Occipital lobe (tissue), 3 donors: ENCODE measurements at places on chromosomes 6 and 20. TPM values are rescaled to one million over a fixed set of nuclear protein-coding genes. Genes with fewer than 3 reads are reported as not detected.

GRCh38 chr6:56890683-56891429, 64.1 kb upstream of the BEND6 start:
- DNase-seq: no peak

DNA sequence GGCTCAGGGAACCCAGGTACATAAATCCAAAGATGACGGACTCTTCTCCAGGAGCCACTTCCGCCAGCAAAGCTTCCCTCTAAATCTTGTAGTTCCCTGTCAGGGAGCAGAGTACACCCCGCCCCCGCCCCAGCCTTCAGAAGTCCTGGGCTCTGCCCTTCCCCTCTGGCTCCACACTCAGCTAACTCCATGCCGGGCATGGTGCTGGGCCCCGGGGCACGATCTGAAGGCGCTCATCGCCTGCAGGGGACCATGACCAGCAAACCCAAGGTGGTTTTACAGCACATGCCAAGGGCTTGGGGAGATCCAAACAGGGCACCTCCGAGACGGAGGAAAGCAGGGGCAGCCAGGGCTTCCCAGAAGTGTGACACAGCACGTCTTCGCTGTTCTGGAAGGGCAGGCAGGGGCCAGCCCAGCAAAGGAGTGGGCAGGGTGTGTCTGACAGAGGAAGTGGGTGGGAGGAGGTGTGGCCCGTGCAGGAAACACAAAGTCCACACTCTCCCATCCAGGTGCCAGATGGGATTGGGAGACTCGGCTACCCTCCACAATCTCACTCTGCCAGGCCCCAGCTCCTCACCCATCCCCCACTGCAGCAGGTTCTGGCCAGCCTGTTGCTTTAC, 41.6 kb upstream of the SLC22A2 start:
- DNase-seq: no peak

DNA sequence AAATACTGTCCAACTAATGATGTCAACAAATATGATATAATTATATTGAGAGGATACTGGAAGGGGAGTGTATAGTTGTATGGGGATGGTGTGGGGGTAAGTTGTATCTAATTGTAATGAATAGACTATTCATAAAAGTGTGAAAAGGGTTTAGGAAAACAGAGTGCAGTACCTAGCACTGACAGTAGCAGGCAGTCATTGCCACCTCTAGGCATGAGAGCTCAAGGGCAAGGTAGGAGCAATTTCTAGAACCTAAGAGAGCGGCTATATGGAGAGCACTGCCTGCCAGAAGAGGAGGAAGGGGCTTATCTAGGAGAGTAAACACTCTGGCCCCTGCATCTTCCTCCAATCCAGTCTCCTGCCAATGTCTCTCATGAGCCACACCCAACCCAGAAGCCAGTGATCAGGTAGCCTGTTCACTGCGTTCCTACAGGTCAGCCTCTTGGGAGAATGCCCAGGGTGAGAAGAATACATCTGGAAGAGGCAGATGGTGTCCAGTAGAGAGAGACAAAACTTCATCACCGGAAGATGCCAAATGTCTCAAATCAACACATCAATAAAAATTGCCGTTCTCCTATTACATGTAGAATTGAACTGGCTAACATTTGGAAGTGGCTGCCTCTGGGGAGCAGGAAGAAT, 200.0 kb downstream of the LY86 start:
- DNase-seq: no peak

GRCh38 chr20:44494266-44494665, 18.6 kb downstream of the TTPAL start:
- DNase-seq: no peak

DNA sequence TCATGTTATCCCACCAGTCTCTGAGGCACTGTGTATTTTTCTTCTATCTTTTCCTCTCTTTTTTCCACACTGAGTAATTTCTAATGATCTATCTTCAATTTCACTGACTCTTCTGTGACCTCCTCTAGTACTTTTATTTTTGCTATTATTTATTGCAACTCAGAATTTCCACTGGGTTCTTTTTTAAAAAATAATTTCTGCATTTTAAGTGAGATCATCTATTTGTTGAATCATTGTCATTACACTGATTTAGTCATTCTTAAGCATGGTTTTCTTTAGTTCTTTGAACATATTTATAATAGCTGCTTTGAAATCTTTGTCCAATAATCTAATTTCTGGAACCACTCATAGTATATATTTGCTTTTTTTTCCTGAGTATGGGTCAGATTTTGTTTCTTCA, 96.7 kb upstream of the SLC22A16 start:
- no peak for DNase-seq

DNA sequence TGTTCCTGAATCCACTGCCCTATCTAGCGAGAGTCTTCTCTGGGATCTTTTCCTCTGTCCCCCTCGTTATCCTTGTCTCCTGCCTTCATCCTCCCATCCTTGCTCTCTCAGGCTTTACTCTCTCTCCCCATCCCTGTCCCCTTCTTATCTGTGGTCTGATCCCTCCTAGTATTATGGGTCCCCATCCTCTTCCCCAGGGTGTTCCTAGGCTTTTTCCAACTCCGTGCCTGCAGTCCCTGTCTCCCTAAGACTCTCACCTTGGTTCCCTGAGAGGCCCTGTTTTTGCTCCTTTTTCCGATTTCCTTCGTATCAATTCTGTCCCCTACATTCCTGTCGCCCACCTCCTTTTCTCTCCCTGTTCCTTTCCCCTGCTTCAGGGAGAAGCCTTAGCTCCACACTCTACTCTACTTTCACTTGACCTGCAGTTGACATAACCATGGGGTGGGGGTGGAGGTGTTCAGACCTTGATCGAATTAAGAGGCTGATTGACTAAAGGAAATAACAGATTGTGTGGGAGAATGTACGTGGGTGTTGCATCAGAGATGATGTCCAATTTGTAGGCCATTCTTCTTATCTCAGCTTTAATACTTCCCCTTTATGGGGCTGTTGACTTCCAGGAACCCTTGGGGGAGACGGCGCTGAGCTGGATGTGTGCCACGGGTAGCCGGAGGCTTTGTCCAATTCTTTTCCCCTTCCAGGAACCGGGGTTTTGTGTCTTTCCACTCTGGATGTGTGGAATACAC, 905 bp downstream of the PPARD start:
- DNase-seq: no peak

DNA sequence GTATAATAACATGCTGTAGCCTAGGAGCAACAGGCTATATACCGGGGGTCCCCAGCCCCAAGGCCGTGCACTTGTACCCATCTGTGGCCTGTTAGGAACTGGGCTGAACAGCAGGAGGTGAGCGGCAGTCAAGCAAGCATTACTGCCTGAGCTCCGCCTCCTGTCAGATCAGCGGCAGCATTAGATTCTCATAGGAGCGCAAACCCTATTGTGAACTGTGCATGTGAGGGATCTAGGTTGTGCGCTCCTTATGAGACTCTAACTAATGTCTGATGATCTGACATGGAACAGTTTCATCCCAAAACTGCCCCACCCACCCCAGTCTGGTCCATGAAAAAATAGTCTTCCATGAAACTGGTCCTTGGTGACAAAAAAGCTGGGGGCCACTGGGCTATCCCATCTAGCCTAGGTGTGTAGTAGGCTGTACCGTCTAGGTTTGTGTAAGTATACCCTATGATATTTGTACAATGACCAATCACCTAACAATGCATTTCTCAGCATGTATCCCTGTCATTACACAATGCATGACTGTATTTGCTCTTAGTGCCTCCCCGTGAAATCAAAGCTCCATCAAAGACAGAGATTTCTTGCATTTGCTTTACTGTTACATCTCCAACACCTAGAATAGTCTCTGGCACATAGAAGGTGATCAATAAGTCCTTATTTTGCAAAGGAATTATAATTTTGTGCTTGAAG, 30.8 kb downstream of the NHSL1 start:
- no peak for DNase-seq

DNA sequence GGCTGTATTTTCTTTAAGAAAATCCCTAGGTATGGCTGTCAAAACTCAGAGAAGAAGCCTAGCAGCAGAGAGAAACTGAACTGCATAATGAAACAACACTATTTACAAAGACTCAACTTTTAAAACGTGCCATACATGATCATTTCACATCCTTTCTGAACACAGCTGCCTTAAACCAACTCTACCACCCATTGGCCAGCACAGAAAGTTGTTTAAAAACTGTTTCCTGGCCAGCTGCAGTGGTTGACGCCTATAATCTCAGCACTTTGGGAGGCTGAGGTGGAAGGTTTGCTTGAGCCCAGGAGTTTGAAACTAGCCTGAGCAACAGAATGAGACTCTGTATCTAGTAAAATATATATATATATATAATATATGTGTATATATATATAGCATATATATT, 336.4 kb upstream of the SOX4 start:
- DNase-seq: no peak

GRCh38 chr6:69005199-69005598, 370.1 kb downstream of the ADGRB3 start:
- DNase-seq: no peak

- DNase-seq: peak; percentile 55
Measured at GRCh38 chr6:30744054-30744805, at the start of gene IER3. TSS of gene IER3 (minus strand) at chr6:30744547. CDS start at chr6:30744518, 29 bp downstream.

DNA sequence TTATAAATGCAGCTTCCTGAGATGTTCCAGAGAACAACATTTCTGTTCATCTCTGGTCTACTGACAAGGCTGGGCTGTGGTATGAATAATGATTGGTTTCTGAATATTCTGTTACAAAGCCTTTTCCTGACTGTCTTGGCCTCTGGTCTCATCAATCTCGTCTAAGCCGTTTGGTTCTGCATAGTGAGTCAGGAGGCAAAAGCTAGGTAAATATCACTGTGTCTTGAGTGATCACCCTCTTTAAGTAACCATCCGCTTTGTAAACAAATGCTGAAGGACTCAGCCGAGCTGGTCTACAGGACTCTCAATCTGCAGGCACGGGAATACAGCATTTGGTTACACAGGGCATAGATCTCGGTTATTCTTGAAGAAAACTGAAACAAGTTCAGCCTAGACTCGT, 511.9 kb downstream of the KIF16B start:
- no peak for DNase-seq

DNA sequence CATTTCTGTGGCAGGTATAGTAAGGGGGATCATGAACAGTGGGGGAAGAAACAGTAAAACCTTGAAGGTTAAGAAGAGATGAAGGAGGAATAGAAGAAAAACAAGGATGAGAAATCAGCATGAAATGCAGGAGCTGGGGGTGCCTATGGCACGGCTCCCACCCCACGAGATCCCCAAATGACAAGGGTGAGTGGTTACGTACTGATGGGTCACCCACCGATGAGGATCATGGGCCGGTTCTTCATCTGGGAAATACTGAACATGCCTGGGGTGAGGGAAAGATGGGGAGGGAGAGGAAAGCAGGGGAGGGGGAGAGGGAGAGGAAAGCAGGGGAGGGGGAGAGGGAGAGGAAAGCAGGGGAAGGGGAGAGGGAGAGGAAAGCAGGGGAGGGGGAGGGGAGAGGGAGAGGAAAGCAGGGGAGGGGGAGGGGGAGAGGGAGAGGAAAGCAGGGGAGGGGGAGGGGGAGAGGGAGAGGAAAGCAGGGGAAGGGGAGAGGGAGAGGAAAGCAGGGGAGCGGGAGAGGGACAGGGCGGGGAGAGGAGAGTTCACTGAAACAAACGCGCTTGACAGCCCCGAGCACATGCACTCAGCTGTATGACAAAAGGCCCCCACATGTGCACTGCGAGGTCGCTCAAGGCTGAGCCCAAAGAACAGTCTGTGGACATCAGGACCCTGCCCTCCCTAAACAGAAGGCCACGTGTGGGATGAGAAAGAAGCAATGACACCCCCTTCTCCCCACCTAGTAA, 25.3 kb downstream of the MOCS1 start:
- DNase-seq: no peak

GRCh38 chr6:52946306-52946705, 36.8 kb upstream of the GSTA3 start:
- no peak for DNase-seq

DNA sequence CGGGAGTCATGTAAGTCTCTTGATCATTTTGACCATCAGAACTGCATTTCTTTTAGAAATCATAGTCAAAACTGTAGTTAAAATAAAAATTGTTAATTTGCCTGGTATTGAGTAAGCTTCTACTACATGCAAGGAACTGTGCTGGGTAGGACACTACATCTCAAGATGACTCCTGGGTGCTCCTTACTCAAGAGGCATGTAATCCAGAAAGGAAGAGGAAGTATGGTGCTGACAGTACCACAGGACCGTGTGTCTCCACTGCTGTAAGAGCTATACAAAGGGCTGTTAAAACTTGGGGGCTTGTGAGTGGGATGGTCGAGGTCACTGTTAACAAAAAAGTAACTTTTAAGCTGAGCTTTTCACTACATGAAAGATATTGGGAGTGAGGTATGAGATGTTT, 508.3 kb upstream of the SOX4 start:
- DNase-seq: no peak

DNA sequence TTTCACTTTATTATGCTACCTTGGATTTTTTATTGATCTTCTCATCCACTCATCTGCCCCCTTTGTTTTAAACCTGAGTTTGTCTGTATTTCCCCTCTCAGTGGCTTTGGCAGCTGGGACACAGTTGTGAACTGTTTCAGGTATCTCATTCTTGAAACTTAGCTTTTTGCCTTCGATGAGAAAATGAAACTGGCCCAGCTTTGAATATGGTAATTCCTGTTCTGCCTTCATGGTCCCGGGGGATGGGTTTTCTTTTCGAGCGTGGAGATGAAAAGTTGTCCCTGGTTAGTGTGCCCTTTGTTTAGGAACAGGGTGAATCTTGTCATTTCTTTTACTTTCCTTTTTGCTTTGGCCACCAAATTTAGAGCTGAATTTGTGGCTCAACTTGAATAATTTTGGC, 25.6 kb downstream of the DHX35 start:
- DNase-seq: no peak

GRCh38 chr20:43263226-43263625, 73.5 kb upstream of the PTPRT start:
- DNase-seq: no peak

GRCh38 chr6:7580537-7580926, 9.5 kb upstream of the SNRNP48 start:
- no peak for DNase-seq

The TMEM14B gene
- total RNA-seq: 48.8 TPM

The NTSR1 gene
- 6.7 TPM for total RNA-seq

The CHMP4B gene
- 26.4 TPM for total RNA-seq

The OPN5 gene
- not detected for total RNA-seq

The SLA2 gene
- not detected for total RNA-seq

The NOTCH4 gene
- 5.0 TPM for total RNA-seq

The DDX43 gene
- total RNA-seq: 0.31 TPM

The PACRG gene
- 6.7 TPM for total RNA-seq

The CCM2L gene
- total RNA-seq: 2.0 TPM
